ENCODE measurements at places on chromosomes 5 and 9. TPM values are rescaled to one million over a fixed set of nuclear protein-coding genes. Genes with fewer than 3 reads are reported as not detected.

GPR150 gene
- 0.45 TPM for total RNA-seq

TGFBI gene
- 21.0 TPM for total RNA-seq

PALM2AKAP2 gene
- total RNA-seq = 2.7 TPM

ELAVL2 gene
- total RNA-seq = 0.47 TPM

SHC3 gene
- total RNA-seq = 0.27 TPM

ADCY2 gene
- 0.52 TPM for total RNA-seq

FAM193B gene
- 56.1 TPM for total RNA-seq

ADGRD2 gene
- total RNA-seq = not detected

LHX6 gene
- 2.1 TPM for total RNA-seq

NKD2 gene
- total RNA-seq = 1.6 TPM

LIX1 gene
- total RNA-seq = not detected

NMRK1 gene
- total RNA-seq = 17.0 TPM

CTNND2 gene
- 0.95 TPM for total RNA-seq

ZNF300 gene
- total RNA-seq = 2.0 TPM

F2RL1 gene
- 180 TPM for total RNA-seq

GRIN1 gene
- total RNA-seq = 0.46 TPM

DIRAS2 gene
- total RNA-seq = 0.14 TPM

AIF1L gene
- 2.7 TPM for total RNA-seq

SQSTM1 gene
- 200 TPM for total RNA-seq

CATSPER3 gene
- 0.70 TPM for total RNA-seq

PCDHA7 gene
- total RNA-seq = 0.27 TPM

KCNV2 gene
- total RNA-seq = not detected

All from left colon (tissue), 2 donors.